Left lobe of liver (tissue), 2 donors: ENCODE measurements at places on chromosomes 4 and X. TPM values are rescaled to one million over a fixed set of nuclear protein-coding genes. Genes with fewer than 3 reads are reported as not detected.
A peak's percentile ranks its signal among the peaks of the same experiment; 100 is the strongest.

SHROOM2 gene
- total RNA-seq, result 4.7 TPM

TET2 gene
- total RNA-seq, result 6.3 TPM

CLDN34 gene
- total RNA-seq, result 0.30 TPM

SCML1 gene
- 8.6 TPM for total RNA-seq

HUWE1 gene
- total RNA-seq, result 86.9 TPM

MAGEB10 gene
- total RNA-seq, result not detected

HSD17B13 gene
- total RNA-seq, result 77.7 TPM

TMEM150C gene
- 8.1 TPM for total RNA-seq

TMEM271 gene
- total RNA-seq, result not detected

NHS gene
- 0.10 TPM for total RNA-seq

TBX22 gene
- total RNA-seq, result not detected

RBM46 gene
- 0.15 TPM for total RNA-seq

TMPRSS11B gene
- total RNA-seq, result not detected

- no peak for DNase-seq
These were observed 62.7 kb downstream of the KDM6A start for GRCh38 chrX:44935640-44936039.

GRCh38 chr4:42628740-42629139, 28.2 kb downstream of the ATP8A1 start:
- no peak for DNase-seq

DNA sequence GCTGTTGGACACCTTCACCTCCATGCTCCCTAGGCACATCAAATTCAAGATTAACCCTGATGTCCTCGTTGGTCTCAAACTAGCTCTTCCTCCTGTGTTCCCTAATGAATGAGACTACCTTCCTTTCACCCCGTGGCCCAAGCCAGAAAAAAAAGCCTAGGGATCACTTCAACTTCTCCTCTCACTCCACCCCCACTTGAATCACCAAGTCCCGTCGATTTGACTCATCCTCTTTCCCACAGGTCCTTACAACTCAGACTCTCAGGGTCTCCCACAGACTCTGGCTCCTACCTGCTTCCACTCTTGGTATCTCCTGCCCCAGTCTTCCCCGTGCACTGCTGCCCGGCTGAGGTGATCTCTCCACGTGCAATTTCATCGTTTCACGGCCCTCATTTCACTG, 8.5 kb downstream of the SLC25A43 start:
- DNase-seq, result no peak

DNA sequence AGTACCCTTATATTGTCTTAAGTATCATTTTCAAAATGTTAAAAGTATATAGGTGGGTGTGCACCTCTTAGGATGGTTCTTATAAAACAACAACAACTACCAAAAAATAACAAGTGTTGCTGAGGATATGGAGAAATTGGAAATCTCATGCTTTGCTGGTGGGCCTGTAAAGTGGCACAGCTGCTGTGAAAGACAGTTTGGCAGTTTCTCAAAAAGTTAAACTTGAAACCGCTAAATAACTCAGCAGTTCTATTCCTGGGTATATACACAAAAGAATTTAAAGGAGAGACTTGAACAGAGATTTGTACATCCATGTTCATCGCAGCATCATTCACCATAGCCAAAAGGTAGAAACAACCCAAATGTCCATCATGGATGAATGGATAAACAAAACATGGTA, 65.5 kb downstream of the HAND2 start:
- no peak for DNase-seq

DNA sequence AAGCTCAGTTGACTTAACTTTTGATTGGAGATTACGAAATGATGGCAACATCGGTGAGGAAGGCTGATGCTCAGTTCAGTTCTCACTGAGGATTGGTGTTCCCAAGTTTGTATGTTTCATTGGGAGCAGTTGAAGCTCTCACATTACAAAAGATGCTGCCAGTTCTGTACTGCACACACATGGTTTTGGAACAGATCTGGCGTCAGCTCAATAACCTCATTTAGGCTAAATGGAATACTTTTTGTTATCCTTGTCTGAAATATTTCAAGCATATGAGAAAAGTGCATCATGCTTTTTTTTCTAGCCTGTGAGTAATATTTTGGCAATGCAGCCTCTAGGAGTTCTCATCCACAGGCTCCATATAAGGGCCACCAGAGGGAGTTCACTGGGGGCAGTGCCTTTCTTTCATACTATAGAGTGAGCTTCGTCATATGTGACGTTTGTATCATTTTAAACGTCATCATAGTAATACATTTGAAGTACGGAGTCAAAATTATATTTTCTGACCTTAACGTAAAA, 4.1 kb downstream of the ENPEP start:
- DNase-seq, result no peak

DNA sequence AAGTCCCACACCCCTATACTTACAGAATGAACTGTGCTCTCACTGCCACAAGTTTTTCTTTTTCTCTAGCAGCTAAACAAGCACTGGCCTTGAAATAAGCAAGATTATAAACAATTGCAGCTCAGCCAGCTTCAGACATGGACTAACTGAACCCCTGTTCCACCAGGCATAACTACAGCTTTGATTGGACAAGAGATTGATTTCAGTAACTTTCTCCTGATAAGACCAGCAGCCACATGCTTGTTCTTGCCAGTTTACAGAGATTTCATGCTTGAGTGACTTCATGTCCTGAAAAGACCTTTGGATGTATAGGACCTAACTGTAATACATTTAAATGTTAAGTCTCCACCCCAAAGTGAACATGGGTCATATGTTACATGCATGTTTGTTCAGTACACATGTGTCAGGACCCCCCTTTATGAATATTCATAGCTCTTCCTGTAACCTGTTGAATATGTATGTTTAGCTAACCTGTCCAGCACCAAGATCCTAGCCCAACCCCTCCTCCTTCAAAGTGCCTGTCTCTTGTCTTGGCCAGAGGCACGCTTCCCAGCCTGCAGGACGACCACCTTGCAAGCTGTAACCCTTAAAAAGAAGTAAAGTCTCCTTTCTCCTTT, 27.9 kb downstream of the ZNF275 start:
- DNase-seq, result no peak

DNA sequence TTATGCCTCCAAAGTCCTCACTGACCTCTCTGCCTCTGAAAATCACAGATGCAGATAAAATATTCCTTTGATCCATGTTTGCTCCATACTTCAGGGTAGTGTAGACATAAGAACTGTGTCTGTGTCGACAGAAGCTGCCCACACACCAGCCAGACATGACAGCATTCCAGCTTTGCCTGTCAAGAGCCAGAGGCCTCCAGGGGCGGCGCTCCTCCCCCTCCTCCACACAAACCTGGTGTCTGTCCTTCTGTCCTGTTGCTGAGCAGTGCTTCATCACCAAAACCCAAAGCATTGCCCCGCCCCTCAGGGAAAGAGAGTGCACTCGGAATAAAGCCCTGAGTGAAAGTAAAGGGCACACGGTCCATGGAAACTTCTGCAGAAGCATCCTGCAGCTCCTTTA, 379.4 kb downstream of the FBXW7 start:
- DNase-seq, result no peak

GRCh38 chr4:78033861-78034260, 23.3 kb upstream of the FRAS1 start:
- DNase-seq, result no peak

DNA sequence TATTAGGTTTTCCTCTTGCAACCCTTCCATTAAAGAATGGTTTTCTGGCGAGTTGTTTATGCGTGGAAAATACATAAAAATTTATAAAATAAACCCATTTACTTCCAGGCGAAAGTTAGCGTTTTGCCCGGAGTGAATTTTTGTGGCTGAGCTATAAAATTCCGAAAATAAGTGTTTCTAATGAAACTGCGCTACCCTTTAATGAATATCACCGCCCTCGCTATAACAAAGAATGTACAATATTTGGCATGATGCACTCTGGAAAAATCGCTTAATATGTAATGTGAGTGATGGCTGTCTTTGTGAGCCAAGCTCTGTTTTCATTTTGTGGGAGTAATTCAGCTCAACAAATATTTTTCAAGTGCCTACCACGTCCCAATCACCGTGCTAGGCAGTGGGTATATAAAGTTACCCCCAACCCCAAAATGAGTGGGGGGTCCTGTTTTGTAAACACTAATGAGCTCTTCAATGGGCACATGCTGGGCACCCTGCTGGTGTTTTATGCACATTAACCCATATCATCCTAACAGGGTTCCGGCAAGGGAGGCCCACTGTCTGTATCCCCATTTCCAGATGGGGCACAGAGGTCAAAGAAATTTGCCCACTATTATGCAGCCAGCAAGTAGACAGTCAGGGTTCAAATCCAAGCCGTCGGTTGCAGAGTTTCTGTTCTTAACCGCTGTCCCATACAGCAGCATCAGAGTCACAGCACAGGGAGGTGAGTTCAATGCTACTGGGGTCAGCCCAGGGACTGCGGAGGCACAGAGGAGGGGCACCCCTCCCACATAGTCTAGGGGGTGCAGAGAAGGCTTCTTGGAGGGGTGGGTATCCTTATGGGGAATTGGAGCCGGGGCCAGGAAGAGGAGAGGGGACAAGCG, 65.7 kb upstream of the STX18 start:
- no peak for DNase-seq

DNA sequence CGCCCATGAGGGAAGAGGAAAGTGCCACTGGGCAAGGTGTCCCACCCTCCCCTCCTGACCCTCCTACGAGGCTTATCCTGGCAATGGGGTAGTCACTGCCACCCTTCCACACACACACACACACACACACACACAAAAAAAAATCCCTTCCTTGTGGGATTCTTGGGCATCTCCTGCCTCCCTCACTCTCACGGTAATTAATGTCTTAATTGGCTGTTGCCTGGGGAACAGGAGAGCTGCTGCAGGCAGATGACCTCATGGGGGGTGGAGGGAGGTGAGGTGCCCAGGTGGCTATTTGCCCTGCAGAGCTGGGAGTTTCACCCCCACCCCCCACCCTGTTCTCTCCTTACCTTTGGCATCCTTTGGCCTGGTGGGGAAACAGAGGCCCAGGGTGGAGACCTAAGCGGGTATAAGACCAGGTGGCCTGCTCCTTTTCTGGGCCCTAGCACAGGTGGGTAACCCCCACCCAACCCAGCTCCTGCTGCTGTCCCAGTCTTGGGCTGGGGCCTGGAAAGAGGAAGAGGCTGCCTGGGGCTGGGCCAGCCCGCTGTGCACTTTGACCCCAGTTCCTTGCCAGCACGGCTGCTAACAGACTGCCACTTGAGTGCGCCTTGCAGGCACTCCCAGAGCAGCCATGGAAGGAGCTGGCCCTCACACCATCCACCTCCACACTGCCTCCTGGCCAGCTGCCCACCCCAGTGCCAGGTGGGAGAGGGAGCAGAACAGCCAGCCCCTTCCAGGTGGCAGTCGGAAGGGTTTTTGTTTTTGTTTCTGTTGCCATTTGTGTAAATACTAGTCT, 12.6 kb downstream of the EFNB1 start:
- peak; percentile 79 for DNase-seq

- DNase-seq, result no peak
These were observed 57.3 kb downstream of the GSTCD start for GRCh38 chr4:105765690-105766407.

DNA sequence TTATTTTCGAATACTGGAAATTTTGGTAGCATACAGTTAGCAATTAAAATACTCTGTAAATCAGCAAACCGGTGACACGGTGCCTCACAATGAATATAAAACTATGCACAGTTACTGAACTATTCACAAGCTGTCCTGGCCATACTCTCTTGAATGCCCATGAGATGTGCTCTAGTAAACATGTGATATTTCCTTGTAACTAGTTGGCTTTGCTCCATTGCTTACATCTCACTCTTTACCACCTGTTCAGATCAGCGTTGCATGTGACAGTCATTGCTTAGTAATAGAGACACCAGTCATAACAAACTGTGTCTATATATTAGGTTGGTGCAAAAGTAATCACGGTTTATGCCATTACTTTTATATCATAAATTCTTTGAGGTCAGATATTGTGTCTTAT, 897.9 kb upstream of the FTHL17 start:
- DNase-seq, result no peak

- DNase-seq, result no peak
These were observed 55.1 kb upstream of the ZCCHC13 start for GRCh38 chrX:74248889-74249288.

- no peak for DNase-seq
These were observed 201.8 kb upstream of the NDST4 start for GRCh38 chr4:115315182-115315581.

DNA sequence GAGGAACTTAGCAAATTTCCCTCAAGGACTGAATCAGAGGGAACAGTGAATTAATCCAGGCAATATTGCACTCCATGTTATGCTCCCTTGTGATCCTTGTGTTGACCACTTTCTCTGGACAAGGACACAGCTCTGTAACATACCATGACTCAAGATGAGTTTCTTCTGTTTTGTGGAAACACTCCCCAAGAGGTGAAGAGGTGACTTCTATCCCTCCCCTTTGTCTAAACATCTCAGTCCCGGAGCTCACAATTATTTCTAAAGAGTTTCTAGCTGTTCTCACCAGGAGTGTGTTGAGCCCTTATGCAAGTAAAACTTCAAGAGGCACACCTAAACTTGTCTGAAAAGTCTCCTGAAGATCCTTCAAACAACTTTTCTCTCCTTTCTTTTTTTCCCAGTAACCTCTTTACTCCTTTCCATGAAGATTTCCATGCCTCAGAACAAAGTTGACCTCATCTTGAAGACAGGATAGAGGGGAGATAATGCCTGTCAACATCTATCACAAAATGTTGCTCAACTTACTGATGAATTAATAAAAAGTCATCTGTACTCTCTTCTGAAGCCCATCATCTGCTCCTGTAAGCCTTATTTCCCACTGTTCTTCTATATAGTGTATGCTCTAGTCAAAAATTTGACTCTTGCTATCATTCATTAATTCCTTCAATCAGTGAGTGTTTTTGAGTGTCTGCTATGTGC, 429.1 kb downstream of the SPRY1 start:
- DNase-seq, result no peak

DNA sequence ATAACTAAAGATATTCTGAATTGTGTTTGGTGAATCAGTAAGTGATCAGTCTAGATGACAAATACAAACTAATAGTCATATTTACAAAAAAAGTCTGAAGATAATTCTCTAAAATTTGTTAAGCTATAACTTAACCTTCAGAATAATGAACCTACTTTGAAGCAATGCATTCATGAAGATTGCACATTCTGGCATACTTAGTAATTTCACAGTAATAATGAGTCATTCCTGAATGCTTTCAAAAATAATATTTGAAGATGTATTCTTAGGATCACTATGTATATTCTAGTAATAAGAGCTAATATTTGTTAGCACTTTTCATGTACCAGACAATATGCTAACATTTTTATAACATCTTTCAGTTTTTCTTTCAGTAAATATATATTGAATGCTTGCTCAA, 756.7 kb upstream of the SLIT2 start:
- DNase-seq, result no peak

- DNase-seq, result no peak
These were observed 202.0 kb downstream of the SMIM20 start for GRCh38 chr4:26116057-26116456.

DNA sequence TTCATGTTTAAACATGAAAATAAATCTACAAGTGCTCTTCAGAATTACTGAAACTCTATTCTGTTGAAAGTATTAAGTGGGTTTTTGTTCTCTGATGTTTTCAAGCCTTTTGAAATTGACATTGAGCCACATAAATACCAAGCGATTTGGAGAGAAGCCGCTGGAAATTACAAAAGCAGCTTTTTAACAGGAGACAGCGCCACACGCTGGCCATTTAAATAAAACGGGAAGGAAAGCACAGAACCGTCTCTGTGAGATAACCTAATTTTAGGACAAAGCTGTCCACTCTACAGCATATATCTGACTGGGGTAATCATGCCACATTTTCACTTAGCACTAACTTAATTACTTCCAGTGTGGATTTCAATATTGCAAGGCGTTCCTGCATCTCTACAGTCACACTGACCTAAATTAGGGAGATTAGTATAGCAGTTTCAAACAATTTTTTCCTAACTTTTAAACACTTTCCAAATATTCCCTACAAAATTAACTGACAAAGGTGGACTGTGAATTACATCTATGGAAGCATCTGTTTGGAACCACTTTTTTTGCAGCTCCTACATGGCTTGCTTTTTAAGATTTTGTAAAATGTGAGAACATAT, 6.8 kb upstream of the ANOS1 start:
- DNase-seq, result no peak
